T47D (cell line): ENCODE measurements at places on chromosomes 3 and 15.

DNA sequence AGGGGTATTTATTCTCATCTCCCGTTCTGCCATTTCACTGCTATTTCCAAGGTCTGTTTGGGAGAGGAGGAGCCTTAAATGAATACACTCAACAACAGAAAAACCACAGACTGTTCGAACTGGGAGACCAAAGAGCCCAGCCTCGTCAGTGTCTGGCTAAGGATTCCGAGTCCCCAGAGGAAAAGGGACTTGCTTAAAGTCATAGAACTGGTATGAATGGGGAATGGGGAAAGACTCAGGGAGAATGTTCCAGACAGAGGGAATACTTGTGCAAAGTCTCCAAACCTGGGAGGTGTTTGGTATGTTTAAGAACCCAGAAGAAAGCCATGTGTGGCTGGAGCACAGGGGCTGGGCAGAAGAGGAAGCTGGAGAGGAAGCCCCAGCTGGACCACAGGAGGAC lies 46.9 kb downstream of the FAM43A start:
- no peak for DNase-seq

DNA sequence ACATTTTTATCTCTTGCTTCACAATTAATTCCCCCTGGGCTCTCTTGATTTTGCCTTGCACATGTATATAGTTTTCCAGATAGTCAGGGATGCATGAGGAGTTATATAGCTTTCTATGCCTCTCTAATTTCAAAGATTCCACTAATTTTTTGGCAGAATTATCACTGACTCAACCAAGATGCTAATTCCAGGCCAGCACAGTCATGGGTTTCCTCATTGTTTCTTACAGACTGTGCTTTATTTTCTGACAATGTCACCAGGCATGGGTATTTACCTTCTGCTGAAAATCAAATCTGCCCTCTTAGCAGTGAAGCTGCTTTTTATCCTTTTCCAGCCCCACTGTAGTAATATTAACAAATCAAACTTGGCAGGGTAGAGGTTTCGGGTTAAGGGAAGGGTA lies 1520.6 kb upstream of the CADM2 start:
- no peak for DNase-seq

DNA sequence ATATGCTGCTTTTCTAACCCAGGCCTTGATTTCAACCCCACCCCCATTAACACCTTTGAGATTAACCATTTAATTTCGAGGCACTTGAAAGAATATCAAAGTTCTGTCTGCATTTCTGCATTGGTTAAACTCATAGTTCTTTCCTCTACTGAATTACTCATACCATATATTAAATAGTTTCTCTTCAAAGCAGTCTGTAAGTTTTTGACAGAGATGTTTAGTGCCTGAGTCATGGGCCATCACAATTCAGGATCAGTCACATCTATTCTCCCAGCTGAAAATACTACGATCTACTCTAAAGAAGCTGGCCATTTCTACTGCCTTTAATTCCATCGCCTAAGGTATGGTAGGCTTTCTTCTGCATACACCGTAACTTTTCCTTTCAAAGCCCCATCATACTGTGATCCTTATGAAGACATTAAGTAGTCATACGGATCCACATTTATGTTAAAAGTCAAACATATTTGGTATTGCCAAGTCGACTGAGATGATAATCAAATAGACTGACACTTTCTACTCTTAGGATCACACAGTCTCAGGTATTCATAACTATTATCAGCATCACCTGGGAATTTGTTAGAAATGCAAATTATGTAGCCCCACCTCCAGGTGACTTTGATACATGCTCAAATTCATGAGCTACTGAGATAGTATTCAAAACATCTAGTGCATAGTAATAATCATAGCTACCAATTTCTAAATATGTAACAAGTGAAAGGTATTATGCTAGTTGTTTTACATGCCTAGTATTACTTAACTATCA lies 489.4 kb upstream of the IL12A start:
- no peak for DNase-seq

GRCh38 chr3:4425707-4426106 lies 41.4 kb downstream of the SUMF1 start:
- no peak for DNase-seq

DNA sequence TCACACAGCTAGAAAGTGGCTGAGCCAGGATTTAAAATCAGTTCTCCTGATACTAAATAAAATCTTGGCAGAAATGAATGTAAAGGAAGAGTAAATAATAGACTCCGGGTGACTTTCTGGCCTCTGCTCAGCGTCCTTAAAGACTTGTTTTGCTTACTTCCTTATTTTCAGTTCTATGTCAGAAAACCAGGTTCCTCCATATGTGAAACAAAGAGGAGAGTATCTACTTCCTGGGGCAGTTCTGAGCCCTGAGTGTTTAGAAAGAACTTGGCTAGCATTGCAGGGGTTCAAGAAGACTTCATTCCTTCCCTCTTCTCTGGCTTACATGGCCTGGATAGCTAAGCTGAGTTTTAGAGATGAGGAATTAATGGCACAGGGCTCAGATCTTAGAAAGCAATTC lies 222.8 kb upstream of the TLE3 start:
- no peak for DNase-seq
